ENCODE measurements at places on chromosomes 7 and 10. TPM values are rescaled to one million over a fixed set of nuclear protein-coding genes. Genes with fewer than 3 reads are reported as not detected.

Gene RHOBTB1
- total RNA-seq: 16.2 TPM

Gene TAS2R38
- not detected for total RNA-seq

Gene BUD23
- 36.2 TPM for total RNA-seq

DNA sequence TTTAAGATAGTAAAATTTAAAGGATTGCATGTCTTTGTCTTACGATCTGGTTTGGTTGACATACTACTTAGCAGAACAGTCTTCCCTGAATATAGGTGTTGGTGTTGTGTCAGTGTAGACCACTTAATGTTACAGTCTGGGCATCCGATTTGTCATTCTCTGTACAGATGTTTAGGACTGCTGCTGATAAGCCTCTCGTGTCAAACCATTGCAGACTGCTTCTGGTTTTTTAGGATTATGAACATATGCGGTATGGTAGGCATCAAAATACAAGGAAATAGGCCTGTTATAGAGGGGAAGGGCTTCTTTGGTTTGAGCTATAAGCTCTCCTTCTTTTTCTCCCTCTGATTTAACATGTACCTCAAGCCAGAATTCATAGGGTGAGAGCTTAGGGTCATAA lies 7.4 kb downstream of the CYP3A43 start:
- no peaks in the 10 kb centered on the region for H3K36me3 ChIP-seq
- H3K4me1 ChIP-seq: no peaks in the 10 kb centered on the region
- no peak overlapping the region for H3K4me3 ChIP-seq
- H3K27me3 ChIP-seq: peaks cover 36% of the 10 kb centered on the region
- H3K27ac ChIP-seq: no peak overlapping the region

DNA sequence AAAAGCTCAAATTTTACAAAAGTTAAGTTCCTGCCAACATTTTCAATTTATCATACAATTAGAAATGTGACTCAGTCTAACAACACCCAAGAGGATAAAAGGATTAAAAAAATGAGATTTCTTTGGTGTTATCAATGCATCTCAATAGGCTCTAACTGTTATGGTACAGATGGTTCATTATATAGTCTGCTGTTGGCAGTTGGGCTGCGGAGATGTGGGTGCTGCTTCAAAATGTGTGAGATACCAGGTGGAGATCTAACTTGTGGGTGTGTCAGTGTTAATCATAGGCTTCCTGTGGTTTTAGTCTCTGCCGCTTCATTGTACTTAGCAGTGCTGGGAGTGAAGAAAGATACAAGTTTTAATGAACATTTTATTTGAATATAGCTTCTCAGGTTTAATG lies 231.2 kb downstream of the EXOC4 start:
- no peak overlapping the region for H3K4me3 ChIP-seq
- H3K27me3 ChIP-seq: no peaks in the 10 kb centered on the region
- H3K36me3 ChIP-seq: no peaks in the 10 kb centered on the region
- no peak overlapping the region for H3K27ac ChIP-seq
- no peak for DNase-seq
- peaks cover 8% of the 10 kb centered on the region for H3K4me1 ChIP-seq

- no peaks in the 10 kb centered on the region for H3K36me3 ChIP-seq
- H3K4me1 ChIP-seq: no peaks in the 10 kb centered on the region
- peak; percentile 10 for DNase-seq
- 0 out of 2 replicates have a peak, but pooled peaks cover 4% of the 10 kb centered on the region for H3K27me3 ChIP-seq
Observed at GRCh38 chr10:95346715-95347401, 56.1 kb upstream of the PDLIM1 start.

Gene SPAG6
- total RNA-seq: not detected

- no peaks in the 10 kb centered on the region for H3K27me3 ChIP-seq
- no peaks in the 10 kb centered on the region for H3K36me3 ChIP-seq
- H3K4me1 ChIP-seq: peaks cover 13% of the 10 kb centered on the region
- no peak overlapping the region for H3K4me3 ChIP-seq
- DNase-seq: peak; percentile 40
Observed at GRCh38 chr7:12674861-12675260, 12.6 kb upstream of the ARL4A start.

Gene SAMD9L
- total RNA-seq: 17.0 TPM

Gene PLA2G12B
- total RNA-seq: not detected

DNA sequence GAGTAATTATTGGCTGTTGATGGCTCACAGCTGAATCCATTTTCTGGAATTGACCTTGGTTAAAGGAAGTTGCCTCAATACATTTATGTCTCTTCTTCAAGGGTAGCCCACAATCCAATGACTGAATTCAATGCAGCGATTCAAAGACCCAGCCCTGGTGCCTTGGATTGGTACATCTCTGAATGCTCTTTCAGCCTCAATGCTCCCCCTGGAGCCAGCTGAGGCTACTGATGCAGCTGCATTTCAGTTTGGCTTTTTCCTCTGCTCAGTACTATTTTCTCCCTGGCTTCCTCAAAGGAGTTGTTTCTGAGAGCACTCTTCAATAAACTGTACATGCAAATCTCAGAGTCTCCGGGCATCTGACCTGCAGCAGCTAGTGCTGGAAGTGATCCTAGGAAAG lies 633 bp upstream of the EBLN1 start:
- H3K4me3 ChIP-seq: no peak overlapping the region
- H3K36me3 ChIP-seq: no peaks in the 10 kb centered on the region
- DNase-seq: no peak
- no peaks in the 10 kb centered on the region for H3K27me3 ChIP-seq
- H3K27ac ChIP-seq: no peak overlapping the region
- no peaks in the 10 kb centered on the region for H3K4me1 ChIP-seq

GRCh38 chr7:65953890-65954450 lies 28.0 kb downstream of the GUSB start:
- H3K36me3 ChIP-seq: peaks cover 16% of the 10 kb centered on the region
- no peaks in the 10 kb centered on the region for H3K4me1 ChIP-seq
- no peak overlapping the region for H3K27ac ChIP-seq
- no peak overlapping the region for H3K4me3 ChIP-seq
- H3K27me3 ChIP-seq: no peaks in the 10 kb centered on the region

Gene GIMAP4
- total RNA-seq: not detected

DNA sequence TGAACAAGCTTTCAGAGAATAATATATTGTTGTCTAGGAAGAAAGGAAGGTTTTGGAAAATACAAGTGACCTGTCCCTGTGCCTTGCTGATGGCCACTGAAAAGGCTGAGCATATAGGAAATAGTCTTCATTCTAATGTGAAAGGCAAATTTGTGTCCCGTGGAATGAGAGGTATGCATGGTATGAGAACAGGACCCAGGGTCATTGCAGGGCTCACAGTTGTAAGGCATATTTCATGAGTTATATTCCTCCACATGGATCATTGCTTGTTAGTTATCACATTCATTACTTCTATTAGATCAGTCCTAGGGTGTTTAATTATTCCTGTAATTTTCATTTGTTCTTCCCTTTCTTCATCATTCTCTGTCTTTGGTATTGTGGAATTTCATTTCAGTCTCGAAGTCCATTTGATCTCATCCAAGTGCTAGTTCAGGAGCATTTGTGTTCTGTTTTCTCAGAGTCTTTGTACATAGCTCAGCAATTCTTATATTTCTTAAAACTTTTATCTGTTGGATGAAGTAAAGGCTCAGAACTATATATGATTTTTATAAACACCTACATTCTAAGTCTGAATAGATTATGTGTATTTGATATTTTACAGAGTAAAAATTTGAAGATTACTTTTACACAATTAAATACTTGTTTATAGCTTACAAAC lies 39.4 kb upstream of the ARHGAP21 start:
- DNase-seq: peak; percentile 40
- H3K27ac ChIP-seq: no peak overlapping the region
- no peaks in the 10 kb centered on the region for H3K36me3 ChIP-seq
- H3K4me1 ChIP-seq: peaks cover 21% of the 10 kb centered on the region
- H3K27me3 ChIP-seq: no peaks in the 10 kb centered on the region
- H3K4me3 ChIP-seq: peak overlapping the region; percentile 36

Gene PRR15
- 6.1 TPM for total RNA-seq
